Stimulated activated CD4-positive, alpha-beta T cell treated with anti-CD3 and anti-CD28 coated beads, Interleukin-2, amount 100 ng/mL, for 4 hours (primary cell): ENCODE measurements at places on chromosomes 3 and 15.

DNA sequence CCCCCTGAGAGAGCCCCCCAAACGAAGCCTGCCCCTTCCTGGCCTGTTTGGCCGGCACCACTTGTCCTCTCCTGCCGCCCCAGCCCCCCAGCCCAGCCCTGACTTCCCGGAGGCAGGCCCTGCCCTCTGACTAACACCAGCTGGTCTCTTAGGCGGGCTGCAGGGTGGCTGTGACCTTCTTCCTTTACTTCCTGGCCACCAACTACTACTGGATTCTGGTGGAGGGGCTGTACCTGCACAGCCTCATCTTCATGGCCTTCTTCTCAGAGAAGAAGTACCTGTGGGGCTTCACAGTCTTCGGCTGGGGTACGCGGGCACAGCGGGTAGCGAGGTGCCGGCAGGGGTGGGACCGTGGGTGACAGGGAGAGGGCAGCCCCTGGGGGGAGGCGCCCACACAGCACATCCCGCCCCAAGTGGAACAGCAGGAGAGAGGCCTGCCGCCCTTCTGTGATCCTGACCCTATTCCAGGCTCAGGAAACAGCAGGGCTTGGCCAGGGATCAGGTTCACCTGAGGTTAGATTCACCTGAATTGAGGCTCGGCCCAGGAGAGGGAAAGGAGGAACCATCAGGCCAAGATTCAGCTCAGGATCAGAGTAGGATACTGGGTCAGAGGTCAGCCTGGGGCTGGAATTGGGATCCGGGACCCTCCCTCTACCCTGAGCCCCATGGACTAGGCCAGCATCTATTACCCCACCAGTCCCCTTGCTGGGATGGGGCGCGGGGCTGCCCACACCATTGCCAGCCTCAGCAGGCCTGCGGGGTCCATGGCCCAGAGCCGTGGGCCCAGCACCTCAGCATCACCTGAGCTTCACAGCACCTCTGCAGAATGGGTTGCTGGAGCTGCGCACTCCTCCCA, 21.9 kb downstream of the PTH1R start:
- no peak for DNase-seq

- DNase-seq, result peak; percentile 50
Observed at GRCh38 chr3:122560680-122561079, 3.4 kb downstream of the PARP9 start.

GRCh38 chr15:79673416-79674123, 223.2 kb downstream of the MTHFS start:
- no peak for DNase-seq

DNA sequence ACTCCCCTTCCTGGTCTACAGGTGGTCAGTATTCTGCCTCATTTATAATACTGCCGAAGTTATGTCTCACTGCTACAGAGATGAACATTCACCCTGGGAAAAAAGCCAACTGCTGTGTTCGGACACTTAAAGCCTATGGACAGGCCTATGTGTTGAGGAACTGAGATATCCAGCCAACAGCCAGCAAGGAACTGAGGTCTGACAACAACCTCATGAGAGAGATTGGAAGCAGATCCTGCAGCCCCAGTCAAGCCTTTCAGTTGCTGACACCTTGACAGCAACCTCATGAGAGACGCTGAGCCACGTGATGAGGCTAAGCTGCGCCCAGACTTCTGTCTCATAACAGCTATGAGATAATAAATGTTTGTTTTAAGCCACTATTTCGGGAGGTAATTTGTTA, 18.2 kb upstream of the FHIT start:
- DNase-seq, result no peak

DNA sequence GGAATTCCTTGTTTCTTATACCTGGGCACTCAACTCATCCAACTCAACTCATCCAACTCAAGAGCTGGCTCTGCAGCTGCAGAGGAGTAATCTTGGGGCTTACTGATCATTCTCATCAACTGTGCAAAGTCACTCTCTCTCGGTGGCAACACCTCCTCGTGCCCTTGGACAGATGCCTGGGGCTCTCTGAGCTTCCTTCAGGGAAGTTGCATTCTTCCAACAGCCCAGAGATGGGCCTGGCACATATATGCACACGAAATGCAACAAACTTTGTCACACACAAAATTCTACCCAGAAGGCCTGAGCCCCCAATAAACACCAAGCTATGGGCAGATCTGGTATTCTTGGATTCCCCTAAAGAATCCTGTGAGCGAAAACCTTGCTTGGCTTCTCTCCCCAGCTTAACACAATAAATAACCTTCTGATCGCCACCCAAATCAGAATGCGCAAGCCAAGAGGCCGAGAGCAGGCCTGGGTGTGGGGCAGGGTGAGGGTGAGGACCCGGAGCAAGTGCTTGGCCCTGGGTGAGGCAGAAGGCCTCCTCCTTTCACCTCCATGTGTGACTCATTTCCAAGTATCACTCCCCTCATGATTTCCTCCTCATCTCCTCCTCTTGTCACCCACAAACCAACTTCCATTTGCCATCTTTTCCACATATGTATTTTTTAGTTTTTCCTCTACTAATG, 15.4 kb downstream of the TGM5 start:
- no peak for DNase-seq

GRCh38 chr3:72887705-72888545, at the start of gene GXYLT2:
GXYLT2 (plus strand) TSS chr3:72888046; CDS start chr3:72888234, 188 bp downstream.
- peak; percentile 4 for DNase-seq

- no peak for DNase-seq
Observed at GRCh38 chr3:4421121-4421520, 45.9 kb downstream of the SUMF1 start.

GRCh38 chr3:158405507-158405906, 165.5 kb upstream of the MLF1 start:
- DNase-seq, result no peak

DNA sequence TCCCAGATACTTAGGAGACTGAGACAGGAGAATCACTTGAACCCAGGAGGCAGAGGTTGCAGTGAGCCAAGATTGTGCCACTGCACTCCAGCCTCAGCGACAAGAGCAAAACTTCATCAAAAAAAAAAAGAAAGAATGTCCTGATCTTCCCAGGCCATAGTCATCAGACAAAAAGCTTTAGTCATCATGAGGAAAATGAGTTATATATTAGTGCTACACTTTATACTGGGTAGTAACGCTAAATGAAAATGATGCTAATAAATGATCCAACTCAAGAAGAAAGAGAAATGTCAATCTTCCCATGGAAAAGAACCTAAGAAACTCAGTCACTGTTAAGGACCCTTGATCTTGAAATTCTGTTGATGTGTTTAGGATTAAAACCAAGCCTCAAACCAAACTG, 26.3 kb upstream of the TRIM59 start:
- no peak for DNase-seq

- no peak for DNase-seq
Observed at GRCh38 chr3:87848003-87848402, 210.8 kb downstream of the CGGBP1 start.

- no peak for DNase-seq
Observed at GRCh38 chr3:138078901-138079344, 36.5 kb downstream of the DZIP1L start.

GRCh38 chr3:129205109-129205832, 21.6 kb upstream of the CNBP start:
- DNase-seq, result no peak

- no peak for DNase-seq
Observed at GRCh38 chr3:89955156-89955555, 847.7 kb downstream of the EPHA3 start.

- DNase-seq, result no peak
Observed at GRCh38 chr3:137641879-137642704, 122.0 kb upstream of the SOX14 start.

- no peak for DNase-seq
Observed at GRCh38 chr15:90165659-90166489, 35.3 kb upstream of the SEMA4B start.

DNA sequence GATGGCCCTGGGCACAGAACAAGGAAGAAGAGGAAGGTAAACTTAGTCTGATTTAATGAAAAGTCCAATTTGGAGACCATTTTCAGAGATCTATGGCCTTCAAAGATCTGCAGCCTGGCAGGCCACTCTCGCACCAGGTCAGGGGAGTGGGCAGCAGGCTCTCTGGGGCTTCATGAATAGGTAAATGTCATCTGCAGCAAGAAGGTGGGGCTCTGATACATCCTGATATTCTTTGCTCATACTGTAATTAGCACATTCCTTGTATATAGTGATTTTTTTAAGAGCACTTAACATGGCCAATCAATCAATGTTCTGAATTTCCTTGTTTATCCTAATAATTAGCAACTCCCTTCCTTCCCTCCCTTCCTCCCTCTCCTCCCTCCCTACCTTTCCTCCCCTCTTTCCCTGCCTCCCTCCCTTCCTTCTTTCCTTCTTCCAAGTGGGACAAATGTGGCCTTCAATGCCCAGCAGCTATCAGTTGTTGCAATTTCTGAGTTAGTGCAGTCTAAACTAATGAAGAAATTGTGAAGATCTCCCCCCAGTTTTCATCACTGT, 86.0 kb upstream of the LIMD1 start:
- no peak for DNase-seq

- DNase-seq, result no peak
Observed at GRCh38 chr3:10396931-10397330, 76.0 kb upstream of the SEC13 start.
